ENCODE measurements at places on chromosomes 16 and 17.

- no peak for DNase-seq
Observed at GRCh38 chr16:6483469-6484033, 849.1 kb upstream of the RBFOX1 start.

- no peak for DNase-seq
Observed at GRCh38 chr16:83343935-83344366, 463.8 kb upstream of the HSBP1 start.

DNA sequence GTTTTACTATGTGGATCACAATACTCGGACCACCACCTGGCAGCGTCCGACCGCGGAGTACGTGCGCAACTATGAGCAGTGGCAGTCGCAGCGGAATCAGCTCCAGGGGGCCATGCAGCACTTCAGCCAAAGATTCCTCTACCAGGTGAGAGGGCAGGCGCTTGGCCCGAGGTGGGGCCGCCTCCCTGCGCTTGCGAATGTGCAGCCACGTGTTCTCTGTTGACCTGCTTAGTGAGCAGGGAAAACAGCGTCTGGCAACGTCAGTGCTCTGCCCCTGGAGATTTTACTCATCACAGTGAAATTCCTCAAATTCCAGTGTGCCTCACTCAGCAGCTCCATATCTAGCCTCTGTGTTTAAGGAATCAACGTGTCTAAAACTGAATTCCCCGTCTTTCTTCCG, 33.4 kb upstream of the CLEC18A start:
- no peak for DNase-seq

- no peak for DNase-seq
Observed at GRCh38 chr17:80929449-80929848, 62.2 kb upstream of the CHMP6 start.

DNA sequence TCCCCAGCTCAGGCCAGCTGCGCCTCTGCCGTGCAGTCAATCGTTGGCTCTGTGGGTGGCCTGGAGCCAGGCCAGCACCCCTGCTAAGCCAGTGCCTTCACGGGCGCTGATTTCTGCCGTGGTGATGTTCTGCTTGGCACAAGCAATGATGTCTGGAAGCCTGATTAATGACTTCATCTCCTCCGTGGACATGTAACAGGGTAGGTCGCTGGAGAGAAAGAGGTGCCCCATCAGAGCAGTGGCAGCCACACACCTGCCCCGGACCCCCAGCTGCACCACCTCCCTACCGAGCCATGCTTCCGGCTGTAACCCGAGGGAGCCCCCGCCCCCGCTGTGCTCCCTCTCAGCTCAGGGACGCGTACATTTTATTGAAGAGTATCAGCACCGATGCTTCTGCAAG, 1.9 kb downstream of the ARL16 start:
- DNase-seq = no peak

DNA sequence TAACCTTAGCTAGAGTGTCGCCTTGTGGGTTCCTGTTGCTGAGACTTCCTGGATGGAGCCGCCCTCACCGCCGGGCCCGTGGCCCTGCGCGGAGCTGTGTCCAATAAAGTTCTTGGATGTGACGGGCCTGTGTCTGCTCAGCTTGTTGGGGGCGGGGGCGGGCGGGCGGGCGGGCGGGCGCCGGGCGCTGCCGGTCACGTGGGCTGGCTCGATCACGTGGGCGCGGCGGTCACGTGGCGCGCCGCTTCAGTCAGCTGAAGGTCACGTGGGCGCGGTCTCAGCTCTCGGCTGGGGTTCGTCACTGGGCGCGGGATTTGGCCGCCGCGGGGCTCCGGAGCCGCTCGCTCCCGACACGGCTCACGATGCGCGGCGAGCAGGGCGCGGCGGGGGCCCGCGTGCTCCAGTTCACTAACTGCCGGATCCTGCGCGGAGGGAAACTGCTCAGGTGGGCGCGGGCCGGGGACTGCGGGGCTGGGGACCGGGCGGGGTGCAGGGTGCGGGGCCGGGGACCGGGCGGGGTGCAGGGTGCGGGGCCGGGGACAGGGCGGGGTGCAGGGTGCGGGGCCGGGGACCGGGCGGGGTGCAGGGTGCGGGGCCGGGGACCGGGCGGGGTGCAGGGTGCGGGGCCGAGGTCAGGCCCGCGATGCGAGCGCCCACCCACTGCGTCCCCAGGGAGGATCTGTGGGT, at the start of gene AMDHD2:
Gene AMDHD2, plus strand, starts transcription at position 275 of the 687 bp plus-strand sequence. Its CDS starts 88 bp downstream, at position 363.
- peak; percentile 88 for DNase-seq

GRCh38 chr16:19780321-19780720, 62.2 kb downstream of the IQCK start:
- DNase-seq = no peak

DNA sequence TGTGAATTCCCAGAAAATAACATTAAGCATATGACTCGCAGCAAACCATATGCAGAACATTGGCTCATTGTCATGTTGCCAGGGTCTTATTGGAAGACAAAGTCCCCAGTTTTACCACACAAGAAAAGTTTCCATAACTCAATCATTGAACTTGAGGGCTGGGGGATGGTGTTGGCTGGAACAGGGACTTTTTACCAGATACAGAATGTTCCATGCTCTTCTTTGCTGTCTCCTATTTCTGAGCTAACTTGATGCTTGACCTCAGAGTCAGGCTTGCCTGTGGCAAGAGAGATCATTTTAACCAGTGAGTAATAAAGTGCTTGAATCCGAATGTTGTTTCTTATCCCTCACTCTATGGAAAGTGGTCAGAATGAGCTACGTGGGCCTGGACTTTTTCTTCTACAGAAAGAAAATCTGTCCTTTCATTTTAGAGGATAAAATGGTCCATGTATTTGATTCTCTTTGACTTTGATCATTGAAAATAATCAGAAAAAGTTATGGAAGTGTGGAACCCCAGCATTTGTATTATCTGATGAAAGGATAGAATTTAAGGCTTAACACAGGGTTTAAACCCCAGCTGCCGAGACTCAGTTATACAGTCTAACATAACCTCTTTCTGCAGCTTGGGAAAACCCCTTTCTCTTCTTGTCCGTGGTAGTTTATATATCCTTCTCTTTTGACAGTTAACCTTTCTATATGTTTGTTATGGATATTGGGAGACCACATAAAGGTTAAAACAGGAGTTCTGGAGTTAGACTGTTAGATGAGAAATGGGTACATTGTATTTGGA, 67.0 kb downstream of the TUBD1 start:
- DNase-seq = no peak

GRCh38 chr16:13631916-13632315, 288.0 kb upstream of the ERCC4 start:
- DNase-seq = no peak

GRCh38 chr16:88552815-88553214, 17.4 kb upstream of the ZC3H18 start:
- DNase-seq = no peak

- no peak for DNase-seq
Observed at GRCh38 chr16:1037394-1038257, 34.9 kb upstream of the SSTR5 start.

DNA sequence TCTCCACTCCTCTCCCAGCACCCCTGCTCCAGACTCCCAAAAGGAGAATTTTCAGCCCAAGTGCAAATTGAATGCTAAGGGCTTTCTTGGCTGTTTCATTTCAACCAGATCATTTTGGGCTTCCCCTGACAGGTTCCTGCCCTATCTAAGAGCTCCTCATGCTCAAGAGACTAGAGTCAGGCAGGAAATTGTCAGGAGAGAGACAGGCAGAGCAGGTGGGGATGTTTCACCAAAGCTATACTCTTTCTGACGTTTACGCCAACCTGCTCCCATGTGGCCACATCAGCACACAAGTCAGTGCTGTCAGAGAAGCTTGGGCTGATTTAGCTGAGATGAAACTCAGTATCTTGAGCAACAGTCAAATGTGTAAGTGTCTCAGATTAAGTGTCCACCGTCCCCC, 31.4 kb downstream of the HIC1 start:
- DNase-seq = no peak

DNA sequence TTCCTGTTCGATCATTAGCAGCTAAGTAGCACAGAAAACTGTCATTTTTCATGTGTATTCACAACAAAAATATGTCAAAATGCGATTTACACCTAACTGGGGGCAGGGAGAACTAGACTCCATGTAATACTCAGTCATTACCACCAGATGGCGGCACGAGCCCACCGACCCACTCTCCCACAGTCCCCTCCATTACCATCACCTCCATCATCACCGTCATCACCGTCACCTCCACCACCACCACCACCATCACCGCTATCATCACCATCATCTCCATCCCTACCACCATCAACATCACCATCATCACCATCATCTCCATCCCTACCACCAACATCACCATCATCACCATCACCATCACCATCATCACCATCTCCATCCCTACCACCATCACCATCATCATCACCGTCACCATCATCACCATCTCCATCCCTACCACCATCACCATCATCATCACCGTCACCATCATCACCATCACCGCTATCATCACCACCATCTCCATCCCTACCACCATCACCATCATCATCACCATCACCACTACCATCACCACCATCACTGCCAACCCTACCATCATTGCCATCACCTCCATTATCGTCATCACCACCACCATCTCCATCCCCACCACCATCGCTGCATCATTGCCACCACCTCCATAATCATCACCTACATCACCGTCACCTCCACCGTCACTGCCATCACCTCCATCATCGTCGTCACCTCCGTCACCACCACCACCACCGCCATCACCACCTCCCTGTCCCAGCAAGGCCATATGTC, 14.4 kb downstream of the NDUFAF8 start:
- DNase-seq = no peak

DNA sequence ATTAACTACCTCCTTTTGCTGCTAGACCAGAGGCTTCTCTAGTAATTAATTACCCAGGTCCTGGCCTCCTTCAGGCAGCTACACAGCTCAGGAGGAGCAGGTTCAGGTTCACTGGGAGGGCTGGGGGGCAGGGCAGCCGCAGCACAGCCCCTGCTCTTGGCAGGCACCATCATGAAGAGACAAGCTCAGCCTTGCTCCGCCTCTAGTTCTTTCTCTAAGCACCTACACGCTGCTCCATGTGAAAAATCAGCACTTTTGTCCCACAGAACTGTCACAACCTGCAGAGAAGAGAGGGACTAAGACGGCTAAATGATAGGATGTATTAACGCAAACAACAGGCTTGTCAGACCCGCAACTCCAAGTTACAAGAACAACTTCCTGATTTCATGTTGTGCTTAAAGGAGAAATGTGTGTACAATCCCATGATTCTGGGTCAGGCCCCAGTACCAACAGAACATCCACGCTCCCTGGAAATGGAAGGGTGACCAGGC, 53.4 kb downstream of the GRB2 start:
- DNase-seq = no peak

DNA sequence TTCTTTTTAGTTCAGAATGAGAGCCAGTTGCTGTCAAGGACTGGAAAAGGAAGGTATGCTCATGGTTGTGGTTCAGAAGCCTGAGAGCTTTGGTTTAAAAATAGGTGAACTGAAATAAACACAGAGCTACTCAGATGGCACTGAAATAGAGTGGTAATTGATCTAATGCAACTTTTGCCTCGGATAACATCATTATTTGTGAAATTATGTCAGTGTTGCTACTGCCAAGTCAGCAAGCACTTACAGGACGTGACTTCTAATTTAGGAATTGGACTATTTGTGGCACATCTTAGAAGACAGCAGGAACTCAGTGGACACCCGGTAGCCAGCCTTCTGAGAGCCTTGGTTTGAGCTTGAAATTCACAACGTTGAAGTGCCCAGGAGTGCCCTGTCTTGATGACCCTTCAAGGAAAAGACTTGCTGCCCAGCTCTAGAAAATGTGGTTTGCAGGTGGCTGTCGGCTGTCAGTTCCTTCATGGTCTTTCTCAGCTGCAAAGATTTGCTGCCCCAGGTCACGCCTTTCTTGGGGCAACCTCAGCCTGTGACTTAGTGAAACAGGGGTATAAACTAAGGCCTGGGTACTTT, 42.0 kb upstream of the XYLT1 start:
- DNase-seq = no peak

GRCh38 chr16:29139261-29139802, 154.5 kb downstream of the LAT start:
- no peak for DNase-seq

GRCh38 chr17:6506679-6507231, 49.6 kb downstream of the PITPNM3 start:
- no peak for DNase-seq

DNA sequence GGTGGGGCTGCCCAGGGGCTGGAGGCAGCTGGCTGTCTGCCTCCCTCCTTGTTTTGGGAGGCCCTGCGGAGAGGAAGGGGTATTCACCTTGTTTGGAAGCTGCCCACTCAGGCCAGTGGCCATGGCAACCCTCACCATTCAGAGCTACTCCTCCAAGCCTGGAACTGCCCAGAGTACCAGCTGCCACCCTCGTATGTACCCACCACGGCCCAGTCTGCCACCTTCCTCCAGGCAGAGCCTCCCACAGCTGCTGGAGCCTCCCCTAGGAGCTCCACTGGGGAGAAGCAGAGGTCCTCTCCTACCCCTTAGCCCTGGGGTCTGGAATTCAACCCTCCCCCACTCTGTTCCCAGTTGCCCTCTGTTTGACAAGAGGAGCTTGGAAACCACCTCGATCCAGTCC, 90.7 kb downstream of the AXIN2 start:
- no peak for DNase-seq

GRCh38 chr17:37117373-37118142, 168.8 kb downstream of the AATF start:
- no peak for DNase-seq

DNA sequence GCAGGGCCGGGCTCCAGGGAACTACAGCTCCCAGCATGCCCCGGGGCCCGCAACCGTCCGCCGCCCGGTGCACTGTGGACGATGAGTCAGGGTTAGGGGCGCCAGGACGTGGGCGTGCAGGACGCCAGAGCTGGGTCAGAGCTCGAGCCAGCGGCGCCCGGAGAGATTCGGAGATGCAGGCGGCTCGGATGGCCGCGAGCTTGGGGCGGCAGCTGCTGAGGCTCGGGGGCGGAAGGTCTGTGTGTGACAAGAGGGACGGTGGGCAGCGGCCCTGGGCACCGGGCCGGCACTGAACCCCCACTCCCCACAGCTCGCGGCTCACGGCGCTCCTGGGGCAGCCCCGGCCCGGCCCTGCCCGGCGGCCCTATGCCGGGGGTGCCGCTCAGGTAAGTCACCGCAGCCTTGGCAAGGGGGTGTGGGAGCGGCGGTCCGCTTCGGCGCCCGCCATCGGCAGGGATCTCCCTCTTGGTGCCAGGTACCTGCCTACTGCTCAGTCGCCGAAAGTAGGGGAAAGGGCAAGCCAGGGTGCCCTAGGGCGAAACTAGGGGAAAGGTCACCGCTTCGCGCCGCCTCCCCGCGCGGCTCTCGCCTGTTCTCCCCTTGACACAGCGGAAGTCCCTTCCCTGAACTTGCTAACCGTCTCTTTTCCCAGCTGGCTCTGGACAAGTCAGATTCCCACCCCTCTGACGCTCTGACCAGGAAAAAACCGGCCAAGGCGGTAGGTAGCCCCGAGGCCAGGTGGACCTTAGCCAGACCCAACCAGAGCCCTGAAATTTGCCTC, at the start of the genes ACADVL and DLG4:
Gene ACADVL, plus strand, starts transcription at position 127 of the 781 bp plus-strand sequence. Its CDS starts 47 bp downstream, at position 174.
Gene DLG4, minus strand, starts transcription at position 25 of the 781 bp plus-strand sequence.
- DNase-seq = peak; percentile 83

DNA sequence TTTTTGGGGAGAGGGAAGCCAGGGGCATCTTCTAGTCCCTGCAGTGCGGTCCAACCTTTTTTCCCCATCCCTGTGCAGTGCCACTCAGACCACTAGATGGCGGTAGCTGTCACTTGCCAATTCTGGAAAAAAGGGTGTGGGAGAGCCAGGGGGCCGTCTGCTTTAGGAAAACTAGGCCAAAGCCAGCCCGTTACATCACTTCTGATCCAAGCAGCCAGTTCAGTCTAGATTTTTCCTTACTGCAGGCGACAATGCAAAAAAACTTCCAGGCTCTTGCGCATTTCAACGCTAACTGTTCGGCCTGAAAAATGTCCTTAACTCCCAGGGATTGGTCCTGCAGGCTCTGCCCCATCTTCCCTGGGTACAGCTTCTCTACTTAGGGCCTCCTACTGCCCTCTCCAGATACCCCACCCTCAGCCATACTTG, 69.2 kb upstream of the CES5A start:
- DNase-seq = peak; percentile 3

GRCh38 chr17:45311760-45312476, 4.9 kb downstream of the MAP3K14 start:
- peak; percentile 74 for DNase-seq
